ENCODE measurements at places on chromosomes 7 and 10.

DNA sequence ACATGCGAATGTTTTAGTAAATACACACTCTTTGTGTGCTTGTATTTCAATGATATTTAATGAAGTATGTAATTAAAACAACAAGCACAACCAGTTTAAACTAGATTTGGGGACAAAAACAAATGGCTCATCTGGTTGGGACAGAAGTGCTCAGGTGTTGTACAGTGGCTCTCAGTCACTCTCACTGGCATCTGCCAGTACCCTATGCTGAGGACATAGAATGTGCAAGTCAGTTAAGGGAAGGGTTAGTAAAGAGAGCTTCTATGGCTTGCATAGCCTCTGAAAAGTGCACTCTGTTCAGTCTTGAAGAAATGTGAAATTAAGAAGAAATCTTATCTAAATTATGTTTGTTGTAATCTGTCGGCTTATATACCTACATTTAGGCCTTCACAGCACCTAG lies 183.0 kb downstream of the LRRC4 start:
- DNase-seq = no peak

GRCh38 chr10:128048819-128049210 lies 77.4 kb downstream of the MKI67 start:
- DNase-seq = no peak

- no peak for DNase-seq
Observed at GRCh38 chr7:55469721-55470120, 102.6 kb downstream of the VOPP1 start.

DNA sequence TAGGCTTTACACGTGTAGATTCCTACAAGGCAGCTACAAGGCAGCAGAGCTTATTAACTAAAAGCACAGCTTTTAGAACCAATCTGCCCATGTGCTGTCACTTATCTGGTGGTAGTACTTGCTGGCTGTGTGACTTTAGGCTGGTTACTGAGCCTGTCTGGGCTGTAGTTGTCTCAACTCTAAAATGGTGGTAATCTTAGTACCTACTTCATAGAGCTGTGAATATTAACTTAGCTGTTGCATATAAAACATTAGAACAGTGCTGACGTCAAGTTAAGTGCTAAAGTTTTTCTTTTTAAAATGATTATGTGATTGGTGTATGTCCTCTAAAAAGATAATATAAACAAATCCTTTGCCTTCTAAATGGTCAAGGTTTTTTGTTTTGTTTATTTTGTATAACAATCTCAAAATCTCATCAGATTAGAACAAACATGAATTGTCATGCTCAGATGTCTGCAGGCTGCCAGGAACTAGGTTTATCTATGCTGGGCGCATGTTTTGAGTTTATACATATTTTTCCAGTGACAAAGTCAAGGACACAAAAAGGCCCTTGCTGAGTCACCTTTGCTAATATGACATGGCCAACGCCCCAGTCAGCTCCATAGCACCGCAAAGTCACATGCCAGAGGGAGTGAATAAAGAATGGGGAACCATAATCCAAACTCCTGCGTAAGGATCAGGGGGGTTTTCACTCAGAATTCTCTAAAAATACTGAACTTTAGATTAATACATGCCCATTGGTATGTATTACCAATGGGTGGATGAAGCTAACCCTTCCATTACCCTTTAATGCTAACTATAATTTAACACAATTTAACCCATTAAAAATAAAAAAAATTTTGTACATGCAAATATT lies 39.8 kb upstream of the ARL4A start:
- DNase-seq = no peak

DNA sequence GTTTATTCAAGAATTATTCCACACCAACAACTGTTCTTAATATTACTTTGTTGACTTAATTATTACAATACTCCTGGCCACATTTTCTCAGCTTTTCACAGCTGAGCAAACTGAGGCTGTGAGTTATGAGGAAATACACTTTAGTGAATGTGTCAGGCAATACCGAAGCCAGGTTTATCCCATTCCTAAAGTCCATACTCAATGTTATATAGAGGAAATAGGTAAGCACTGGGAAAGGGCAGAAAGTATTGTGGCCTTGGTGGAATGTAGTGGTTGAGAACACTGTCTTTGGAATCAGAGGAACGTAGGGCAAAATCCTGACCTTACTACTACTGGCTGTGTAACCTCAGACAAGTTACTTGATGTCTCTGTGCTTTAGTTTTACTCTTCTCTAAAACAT lies 110.8 kb downstream of the CD36 start:
- DNase-seq = no peak

DNA sequence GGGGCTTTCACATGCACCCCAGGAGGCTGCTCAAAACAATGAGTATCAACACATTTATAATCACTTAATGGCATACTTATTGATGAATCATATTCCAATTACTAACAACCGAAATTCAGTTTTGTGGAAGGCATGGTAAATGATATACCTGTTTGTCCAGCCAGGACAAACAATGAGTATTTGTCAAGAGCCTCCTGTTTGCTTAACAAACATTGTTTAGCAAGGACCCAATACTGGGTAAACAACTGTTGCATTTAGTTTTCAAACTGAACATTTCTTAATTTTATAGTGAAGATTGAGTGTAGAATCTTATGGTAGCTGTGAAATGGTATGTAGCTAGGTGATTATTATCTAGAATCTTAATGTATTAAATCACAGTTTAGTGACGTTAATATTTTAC lies 473.7 kb downstream of the ATRNL1 start:
- DNase-seq = no peak

- no peak for DNase-seq
Observed at GRCh38 chr10:34178756-34179155, 636.3 kb downstream of the PARD3 start.

- DNase-seq = no peak
Observed at GRCh38 chr7:12648704-12649261, 38.6 kb upstream of the ARL4A start.

GRCh38 chr7:17939211-17939605 lies 1.1 kb downstream of the SNX13 start:
- no peak for DNase-seq

DNA sequence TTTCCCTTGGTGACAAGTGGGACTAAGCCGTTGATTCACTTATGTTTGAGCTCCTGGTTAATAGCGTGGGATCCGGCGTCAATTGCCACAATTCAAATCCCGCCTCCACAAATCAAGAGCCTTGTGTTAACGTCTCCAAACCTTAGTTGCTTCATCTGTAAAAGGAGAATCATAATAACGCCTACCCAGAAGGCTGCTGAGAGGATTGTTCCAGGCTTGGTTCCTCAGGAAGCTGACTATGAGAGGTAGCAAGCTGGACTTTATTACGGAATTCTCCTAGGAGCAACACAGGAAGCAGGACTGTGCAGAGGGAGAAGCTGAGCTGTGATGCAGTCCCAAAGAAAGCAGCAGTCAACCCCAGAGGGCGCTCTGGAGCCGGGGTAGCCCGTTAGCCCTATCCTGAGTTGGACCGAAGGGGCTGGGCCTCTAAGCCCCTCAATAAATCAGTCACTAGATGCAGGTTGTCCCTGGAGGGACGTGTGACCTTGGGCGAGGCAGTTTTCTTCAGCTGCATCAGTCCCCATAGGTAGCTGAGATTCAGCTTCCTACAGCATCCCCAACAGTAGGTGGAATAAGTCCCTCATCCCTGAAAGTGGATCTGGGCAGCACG lies 6.9 kb upstream of the BAG3 start:
- no peak for DNase-seq

- DNase-seq = peak; percentile 66
Observed at GRCh38 chr7:137656227-137656849, 190.4 kb downstream of the DGKI start.

Measured in stimulated activated CD4-positive, alpha-beta T cell treated with anti-CD3 and anti-CD28 coated beads, Interleukin-1b, Interleukin-23, amount 100 ng/mL, for 48 hours (primary cell).